ENCODE measurements at places on chromosomes 7 and 10. TPM values are rescaled to one million over a fixed set of nuclear protein-coding genes. Genes with fewer than 3 reads are reported as not detected.

DKK1 gene
- 33.0 TPM for total RNA-seq

RBP3 gene
- not detected for total RNA-seq

CTBP2 gene
- 83.2 TPM for total RNA-seq

CYP26C1 gene
- total RNA-seq, result 1.1 TPM

TAS2R41 gene
- not detected for total RNA-seq

PNLIPRP1 gene
- not detected for total RNA-seq

MINDY4 gene
- 5.4 TPM for total RNA-seq

SPDYE2B gene
- total RNA-seq, result not detected

KIAA1549 gene
- 8.7 TPM for total RNA-seq

ASB10 gene
- total RNA-seq, result not detected

FAM204A gene
- total RNA-seq, result 34.5 TPM

CFAP70 gene
- 0.39 TPM for total RNA-seq
